ENCODE measurements at places on chromosomes 5 and 9.
A peak's percentile ranks its signal among the peaks of the same experiment; 100 is the strongest.

DNA sequence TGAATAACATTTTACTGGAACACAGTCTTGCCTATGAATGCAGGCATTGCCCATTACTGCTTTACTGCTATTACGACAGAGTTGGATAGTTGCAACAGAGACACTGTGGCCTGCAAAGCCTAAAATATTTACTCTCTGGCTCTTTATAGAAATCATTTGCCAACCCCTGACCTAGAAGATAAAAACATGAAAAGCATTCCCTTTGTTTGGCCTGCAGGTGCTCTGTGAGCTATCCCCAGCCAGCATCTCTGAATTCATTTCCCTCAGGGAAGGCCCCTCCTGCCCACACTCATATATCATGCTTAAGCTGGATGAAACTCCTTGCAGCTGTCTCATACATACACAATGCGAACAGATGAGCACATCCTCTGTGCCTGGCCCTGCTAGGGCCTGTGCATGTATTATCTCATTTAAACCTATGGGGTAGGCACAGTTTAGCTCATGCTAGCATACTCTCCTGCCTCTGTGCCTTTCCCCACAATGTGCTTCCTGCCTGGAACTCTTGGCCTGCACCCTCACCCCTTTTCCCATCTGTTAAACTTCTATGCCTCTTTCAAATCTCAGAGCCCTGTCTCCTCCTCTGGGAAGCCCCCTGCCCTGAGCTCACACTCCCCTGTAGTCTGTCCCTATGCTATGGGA is 193.1 kb downstream of the PAX5 start:
- no peak for DNase-seq

GRCh38 chr9:125998837-125999503 is 251.8 kb downstream of the PBX3 start:
- no peak for DNase-seq

DNA sequence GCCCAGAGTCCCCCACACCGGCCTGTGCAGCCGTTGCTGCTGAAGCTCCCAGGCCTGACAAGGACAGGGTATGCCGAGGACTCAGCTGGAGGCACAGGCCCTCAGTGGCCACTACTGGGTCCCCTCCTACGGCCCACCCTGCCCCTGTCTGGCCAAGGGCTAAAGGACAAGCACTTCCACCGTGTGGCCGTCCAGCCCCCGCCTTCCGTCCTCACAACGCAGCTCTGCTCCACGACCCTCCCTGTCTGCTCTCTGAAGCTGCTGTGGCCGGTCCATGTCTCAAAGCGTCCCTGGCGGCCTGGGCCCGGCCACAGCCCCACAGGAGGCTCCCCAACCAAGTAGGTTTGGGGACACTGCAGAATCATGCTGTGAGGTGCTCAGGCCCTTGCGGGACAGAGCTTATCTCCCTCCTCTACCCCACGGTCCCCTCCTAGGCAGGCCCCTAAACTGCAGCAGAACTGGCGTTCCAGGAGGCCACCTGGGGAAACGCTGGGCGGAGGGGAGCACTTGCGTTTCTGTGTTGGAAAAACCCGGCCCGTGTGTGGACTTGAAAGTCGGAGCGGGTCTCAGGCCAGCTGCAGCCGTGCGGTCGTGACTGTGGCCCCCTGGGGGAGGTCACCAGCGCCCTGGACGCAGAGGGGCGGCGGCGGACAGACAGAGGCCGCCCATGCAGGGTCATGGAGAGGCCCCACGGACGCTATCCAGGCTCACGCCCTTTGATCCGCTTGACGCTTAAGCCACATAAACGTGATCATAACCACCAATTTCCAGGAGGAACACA is 45.6 kb downstream of the NKD2 start:
- no peak for DNase-seq

DNA sequence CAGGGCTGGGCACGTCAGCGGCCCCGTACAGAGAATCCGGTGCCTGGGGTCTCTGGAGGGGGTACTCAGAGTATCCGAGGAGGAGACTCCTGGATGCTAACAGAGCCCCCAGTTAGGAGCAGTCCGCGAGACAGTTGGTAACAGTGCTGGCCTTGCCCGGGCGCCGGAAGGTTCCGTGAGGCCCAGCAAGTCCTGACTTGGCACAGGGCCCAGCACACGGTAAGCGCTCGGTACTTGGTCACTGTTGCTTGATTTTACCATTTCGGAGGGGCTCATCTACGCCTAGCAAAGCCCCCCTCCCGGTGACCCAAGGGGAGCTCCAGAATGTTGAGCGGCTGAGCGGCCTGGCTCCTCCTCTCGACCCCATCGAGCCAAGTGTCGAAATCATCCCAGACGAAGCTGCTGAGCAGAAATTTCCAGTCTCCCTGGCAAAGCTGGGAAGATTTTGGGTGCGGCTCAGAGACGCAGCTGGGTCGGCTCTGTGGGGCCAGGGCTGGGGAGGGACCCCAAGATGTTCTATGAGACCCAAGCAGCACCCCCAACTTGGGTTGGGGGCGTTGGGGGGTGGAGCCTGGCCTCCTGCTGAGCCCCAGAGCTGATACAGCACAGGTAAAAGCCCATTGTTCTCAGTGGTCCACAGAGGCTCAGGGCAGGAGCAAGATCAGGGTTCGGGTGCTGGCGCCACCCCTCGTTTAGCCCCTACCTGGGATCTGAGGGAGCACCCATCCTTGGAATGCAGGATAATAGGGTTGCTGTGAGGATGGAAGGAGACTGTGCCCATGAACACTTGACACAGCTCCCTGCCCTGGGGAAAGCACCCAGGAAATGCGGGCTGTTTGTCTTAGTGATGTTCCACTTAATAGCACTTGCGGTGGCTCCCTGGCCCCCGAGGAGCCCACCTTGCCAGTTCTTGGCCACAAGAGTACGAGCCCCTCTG is 137.2 kb downstream of the C9orf50 start:
- peak; percentile 87 for DNase-seq

GRCh38 chr5:172721455-172722326 is 49.3 kb downstream of the DUSP1 start:
- peak; percentile 35 for DNase-seq

GRCh38 chr9:120711354-120711753 is 2.9 kb downstream of the MEGF9 start:
- DNase-seq, result no peak

GRCh38 chr5:75701856-75702255 is 15.4 kb downstream of the POC5 start:
- DNase-seq, result no peak

- no peak for DNase-seq
Measured at GRCh38 chr9:80134487-80134886, 562.7 kb downstream of the TLE4 start.

GRCh38 chr9:13646500-13647021 is 367.1 kb upstream of the MPDZ start:
- DNase-seq, result no peak

GRCh38 chr9:10080012-10080411 is 532.8 kb downstream of the PTPRD start:
- DNase-seq, result no peak

- no peak for DNase-seq
Measured at GRCh38 chr5:2762744-2763532, 11.5 kb upstream of the IRX2 start.

- no peak for DNase-seq
Measured at GRCh38 chr9:22997923-22998322, 551.3 kb downstream of the DMRTA1 start.

DNA sequence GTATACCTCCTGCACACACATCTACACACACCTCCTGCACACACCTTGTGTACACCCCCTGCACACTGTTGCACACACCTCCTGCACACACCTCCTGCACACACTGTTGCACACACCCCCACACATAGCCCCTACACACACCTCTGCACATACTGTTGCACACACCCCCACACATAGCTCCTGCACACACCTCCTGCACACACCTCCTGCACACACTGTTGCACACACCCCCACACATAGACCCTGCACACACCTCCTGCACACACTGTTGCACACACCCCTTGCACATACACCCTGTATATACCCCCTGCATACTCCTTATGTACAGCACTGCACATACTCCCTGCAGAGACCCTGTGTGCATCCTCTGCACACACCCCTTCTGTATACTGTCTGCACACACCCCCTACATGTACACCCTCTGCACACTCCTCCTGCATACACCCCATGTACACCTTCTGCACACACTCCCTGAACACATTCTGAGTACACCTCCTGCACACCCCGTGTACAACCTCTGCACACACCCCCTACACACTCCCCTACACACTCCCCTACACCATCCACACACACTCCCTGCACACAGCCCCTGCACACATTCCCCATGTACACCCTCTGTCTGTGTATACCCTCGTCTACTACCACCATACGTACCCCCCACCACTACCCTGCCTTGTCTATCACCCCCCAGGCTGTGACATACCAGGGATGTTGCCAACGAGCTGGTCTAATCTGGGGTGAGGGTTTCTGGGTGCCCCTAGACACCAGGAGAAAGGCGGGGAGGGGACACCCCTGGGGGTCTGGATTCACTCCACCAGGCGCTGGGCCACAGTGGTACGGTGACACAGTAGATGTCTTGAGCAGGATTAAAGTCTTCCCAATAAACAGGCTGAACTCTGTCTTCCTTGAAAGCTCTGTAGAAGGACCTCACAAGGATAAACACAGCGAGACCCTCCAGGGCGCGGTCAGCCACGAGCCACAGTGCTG is 1.1 kb upstream of the CEP72 start:
- DNase-seq, result no peak

GRCh38 chr9:13128266-13128860 is 151.1 kb downstream of the MPDZ start:
- DNase-seq, result peak; percentile 6

DNA sequence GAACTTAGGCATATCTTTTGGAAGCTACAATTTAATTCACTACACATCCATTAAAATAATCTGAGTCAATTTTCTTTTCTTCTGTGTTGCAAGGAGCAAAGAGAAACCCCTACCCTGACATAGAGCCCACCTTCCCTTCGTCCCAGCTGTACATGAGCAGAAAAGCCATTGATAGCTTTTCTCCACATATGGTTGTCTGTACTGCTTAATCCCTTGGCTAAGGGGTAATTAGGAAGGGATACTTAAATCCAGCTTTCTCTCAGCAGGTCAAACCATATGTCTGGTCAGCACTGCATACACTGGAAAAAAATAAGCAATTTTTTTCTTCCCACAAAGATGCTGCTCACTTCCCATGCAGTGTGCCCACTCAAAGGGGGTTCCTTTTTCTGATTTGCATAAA is 94.7 kb upstream of the RAD23B start:
- no peak for DNase-seq

- no peak for DNase-seq
Measured at GRCh38 chr9:76302543-76302942, 91.7 kb downstream of the RFK start.

- DNase-seq, result no peak
Measured at GRCh38 chr5:113102121-113102531, 125.5 kb downstream of the DCP2 start.

GRCh38 chr5:72452515-72453245 is 54.5 kb downstream of the ZNF366 start:
- DNase-seq, result peak; percentile 85

- no peak for DNase-seq
Measured at GRCh38 chr9:38073882-38074281, 4.9 kb upstream of the SHB start.

All from AG08395 (cell line).